Fibroblast of skin of right quadriceps (primary cell): ENCODE measurements at places on chromosomes 13 and 19.
A peak's percentile ranks its signal among the peaks of the same experiment; 100 is the strongest.

DNA sequence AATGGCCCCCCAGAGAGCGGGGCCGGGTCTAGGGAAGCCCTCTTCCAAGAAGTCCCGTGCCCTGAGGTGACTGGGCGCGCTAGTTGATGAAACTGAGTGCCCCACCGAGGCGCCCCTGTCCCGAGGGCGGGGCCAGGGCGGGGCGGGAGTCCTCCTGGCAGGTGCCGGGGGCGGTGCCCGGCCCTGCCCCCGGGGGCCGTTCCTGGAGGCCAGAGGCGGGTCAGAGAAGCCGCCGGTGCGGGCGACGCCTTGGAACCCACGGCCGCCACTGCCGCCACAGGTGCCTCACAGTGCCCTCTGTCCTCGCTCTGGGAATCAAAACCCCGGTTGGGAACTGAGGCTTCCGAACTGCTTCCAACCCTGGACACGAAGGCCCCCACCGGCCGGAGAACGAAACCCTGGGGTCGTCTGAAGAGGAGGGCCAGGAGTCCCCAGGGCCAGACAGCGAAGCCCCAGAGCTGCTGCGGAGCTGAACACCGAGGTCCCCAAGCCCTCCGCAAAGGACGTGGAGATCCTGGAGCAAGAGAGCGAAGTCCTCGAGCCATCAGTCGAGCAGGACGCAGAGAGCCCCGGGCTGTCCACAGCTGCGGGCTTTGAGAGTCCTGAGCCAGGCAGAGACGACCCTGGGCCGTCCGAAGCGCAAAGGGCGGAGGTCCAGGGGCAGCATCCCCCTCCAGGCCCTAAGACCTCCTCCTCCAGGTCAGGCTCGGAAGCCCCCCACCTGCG is at the start of gene MISP3:
Gene MISP3, plus strand, starts transcription at position 252 of the 726 bp plus-strand sequence. CDS start 524 bp downstream, outside the sequence.
- DNase-seq: no peak

DNA sequence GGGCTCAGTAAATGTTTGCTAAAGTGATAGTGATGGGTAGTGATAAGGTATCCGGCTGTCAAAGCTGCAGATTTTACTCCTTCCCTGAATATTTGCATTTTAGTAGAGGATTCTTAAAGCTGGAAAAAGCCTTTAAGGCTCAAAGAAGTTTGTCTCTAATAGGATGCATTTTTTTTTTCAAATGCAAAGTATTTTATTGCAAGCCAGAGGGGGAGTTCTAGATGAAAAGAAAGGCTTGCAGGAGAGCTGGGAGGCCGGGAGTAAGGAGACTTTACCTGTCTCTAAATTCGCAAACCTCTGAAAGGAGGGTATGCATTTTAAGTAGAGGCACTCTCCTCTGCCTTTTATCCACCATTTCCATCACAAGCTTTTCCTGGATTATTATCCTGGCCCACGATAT is 100.7 kb upstream of the FNDC3A start:
- DNase-seq: no peak

DNA sequence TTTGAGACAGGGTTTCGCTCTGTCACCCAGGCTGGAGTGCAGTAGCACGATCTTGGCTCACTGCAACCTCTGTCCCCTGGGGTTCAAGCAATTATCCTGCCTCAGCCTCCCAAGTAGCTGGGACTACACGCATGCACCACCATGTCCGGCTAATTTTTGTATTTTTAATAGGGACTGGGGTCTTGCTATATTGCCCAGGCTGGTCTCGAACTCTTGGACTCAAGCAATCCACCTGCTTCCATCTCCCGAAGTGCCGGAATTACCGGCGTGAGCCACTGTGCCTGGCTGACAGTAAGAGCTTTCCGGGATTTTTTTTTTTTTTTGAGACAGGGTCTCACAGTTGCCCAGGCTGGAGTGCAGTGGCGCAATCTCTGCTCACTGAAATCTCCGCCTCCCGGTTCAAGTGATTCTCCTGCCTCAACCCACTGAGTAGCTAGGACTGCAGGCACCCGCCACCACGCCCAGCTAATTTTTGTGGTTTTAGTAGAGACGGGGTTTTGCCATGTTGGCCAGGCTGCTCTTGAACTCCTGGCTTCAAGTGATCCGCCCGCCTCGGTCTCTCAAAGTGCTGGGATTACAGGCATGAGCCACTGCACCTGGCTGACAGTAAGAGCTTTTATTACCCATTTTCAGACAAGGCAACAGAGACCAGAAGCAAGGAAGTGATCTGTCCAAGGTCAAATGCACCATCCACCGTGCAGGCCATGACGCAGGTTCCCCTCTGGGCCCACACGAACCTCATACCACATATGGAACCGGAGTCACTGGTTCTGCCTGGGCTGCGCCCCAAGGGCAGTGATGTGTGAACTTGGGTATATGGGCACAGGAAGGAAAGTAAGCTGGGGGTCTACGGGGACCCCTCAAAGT is 21.0 kb downstream of the RFX1 start:
- no peak for DNase-seq

DNA sequence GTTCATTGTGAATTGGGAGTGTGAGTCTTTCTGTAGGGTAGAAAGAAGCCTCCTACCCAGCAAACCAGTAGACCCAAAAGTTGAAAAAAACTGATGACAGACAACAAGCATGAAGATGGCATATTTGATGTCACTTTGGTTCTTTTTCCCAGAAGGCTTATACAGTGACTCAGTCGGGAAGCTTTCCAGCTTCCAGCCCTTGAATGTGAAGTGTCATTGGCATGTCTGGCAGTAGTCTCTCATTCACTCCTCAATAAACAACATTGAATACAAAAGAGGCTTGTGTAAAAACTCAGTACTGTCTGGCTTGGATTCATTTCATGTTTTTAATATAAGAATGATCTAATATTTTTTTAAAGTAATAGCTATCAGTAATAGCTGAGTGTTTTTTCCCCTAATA is 68.7 kb downstream of the IPO5 start:
- DNase-seq: peak; percentile 77

DNA sequence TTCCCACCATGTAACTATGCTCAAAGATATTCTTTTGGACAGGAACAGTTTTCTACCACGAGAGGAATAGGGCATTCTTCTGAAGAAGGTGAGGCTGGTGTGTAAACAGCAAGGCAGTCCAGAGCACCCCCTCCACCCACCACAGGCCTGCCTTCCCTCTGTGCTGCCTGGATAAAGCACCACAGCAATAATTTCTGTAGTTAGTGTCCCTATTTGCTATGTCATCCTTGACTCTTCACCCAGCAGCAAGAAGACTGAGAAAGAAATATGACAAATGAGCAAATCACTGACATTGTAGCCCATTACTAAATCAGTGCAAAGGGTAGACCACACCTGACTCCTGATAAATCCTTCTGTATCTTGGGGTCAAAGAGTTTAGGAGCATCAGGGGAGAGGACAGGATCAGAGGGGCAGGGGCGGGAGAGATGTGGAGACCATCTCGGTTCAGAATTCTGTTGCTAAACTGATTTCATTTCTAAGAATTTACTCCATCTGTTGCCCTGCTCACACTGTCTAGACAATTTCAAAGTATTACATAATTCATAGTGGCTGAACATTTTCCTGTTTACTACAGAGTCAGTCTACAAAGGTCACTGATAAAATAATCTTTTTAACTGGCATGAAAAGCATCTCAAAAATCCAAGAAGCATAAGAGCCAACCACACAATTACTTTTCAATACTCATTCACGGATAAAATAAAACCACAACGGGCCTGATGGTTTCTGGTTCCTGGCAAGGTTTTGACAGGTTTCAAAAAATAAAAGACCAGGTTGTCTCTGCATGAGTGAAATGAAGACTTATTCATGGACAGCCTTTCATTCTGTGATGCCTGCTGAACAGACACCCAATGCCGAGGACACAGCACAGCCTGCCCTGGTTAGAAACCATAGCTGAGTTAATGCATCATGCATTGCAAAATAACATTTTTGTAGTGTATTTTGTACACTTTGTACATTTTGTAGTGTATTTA is 88.4 kb upstream of the IRS2 start:
- peak; percentile 68 for DNase-seq

- no peak for DNase-seq
Measured at GRCh38 chr13:21934284-21934683, 263.4 kb downstream of the FGF9 start.

DNA sequence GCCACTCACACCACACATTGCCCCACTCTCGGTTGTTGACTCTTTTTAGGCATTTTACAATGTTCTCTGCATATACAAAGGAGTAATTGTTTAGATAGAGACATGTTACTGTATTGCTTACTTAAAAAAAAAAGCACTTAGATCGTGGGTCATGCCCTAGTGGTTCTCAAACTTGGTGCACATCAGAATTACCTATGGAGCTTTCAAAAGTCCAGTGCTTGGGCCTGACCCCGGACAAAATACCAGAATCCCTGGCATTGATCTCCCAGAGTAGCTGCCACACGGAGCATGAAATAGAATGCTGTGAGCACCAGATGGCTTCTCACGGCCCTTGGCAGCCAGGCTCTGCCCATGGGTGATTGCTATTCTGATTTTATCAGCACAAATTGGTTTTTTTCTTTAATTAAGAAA is 20.0 kb downstream of the ACP7 start:
- DNase-seq: no peak

DNA sequence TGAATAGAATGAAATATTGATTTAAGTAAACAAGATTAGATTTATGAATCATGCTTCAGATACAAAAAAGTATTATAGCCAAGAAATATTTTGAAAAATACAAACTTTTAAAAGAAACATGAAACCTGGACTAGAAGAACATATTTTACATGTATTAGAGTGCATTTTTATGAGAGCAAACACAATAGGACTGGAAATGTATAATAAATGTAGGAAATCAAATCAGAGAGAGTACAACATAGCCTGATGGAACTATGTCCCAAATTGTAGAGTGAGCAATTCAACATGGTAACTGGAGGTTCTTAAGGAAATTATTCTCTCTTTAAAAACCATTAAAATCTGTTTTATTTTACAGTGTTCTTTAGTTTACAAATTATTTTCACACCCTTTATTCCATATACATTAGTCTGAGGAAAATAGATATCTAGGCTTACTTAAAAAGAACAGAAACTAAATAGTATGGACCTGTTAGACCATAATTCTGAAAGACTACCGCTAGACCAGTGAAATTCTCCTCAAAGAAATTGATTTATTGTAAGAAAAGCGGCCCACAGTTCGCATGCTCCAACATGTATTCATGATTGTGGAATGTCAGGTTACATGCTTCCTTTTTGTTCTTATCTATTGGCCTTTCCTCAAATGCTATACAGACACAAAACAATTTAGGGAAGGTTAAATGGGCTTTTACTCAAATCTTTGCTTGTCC is 1526.5 kb upstream of the SLC10A2 start:
- no peak for DNase-seq

DNA sequence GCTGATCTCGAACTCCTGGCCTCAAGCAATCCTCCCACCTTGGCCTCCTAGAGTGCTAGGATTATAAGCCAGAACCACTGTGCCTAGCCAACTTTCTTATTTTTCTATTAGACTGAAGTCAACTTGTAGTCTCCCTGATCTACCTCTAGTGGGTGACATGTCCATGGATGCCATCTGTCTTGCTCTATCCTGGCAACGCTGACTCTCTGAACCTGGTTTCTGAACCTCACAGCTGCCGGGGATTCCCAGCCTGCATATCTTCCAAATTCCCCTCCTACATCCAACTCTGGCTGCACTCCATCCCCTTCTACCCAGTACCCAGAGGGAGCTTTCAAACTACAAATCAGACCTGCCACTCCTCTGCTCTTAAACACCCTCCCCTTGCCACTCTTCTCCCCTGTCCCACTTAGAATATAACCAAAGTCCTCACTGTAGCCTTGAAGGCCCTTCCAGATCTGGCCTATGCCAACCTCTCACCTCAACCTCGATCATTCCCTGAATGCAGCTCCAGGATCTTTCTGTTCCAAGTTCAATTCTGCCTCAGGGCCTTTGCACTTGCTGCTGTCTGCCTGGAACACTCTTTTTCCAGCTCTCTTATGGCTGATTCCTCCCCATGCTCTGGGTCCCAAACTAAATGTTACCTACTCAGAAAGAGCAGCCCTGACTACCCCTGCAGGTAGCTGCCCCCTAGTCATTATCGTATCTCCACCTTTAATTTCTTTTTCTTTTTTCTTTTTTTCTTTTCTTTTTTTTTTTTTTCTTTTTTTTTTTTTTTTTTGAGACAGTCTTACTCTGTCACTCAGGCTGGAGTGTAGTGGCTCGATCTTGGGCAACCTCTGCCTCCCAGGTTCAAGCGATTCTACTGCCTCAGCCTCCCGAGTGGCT is 2.2 kb downstream of the CLIP3 start:
- DNase-seq: peak; percentile 16

DNA sequence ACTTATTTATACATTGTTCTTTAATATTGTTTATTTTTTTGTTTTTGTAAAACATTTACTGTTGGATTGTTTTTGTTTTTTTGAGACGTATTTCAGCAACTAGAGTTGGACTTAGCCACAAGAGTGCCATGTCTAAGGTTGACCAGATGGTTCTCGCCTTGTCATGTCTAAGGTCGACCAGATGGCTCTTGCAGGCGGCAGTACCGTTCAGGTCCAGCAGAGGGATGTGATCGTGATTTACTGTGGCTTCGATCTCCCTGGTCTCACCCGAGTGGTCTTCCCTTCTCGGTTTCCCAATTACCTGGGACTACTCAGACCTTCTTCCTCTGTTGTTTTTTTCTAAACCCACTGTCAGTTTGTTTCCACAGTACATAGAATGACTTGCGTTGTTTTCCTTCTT is 1438.6 kb downstream of the UQCRFS1 start:
- no peak for DNase-seq

GRCh38 chr13:35693134-35693784 is 216.8 kb upstream of the MAB21L1 start:
- DNase-seq: peak; percentile 50

GRCh38 chr13:102933122-102933521 is 87.3 kb downstream of the ERCC5 start:
- DNase-seq: no peak

DNA sequence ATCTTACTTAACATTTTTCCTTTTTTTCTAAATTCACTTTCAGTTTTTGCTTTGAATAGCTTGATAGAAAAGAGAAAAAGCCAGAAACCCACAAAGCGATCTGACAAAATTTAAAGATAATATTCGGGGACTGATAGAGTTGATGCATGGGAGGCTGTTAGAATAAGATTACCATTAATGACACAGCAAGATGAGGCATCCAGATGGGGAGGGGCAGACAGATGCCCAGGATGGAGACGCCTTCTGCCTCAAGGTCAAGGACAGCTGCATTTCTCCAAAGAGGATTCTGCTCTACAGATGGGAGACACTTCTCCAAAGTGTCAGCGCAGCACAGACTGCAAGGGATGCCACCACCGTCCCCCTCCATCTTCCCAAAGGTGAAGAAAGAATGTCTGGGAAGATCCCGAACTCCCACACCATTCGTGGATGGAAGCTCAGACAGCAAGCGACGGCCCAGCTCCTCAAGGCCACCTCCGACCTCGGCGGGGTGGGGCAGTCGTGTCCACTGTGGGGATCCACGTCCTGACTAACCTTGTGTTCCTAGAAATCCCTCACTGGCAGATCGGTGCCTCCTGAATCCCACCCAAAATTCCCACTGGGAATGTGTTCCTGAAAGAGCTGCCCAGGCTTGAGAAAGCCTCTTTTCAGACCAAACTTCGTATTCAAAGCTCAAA is 32.9 kb downstream of the NAXD start:
- DNase-seq: no peak
